Pancreas (tissue), 10 donors: ENCODE measurements at places on chromosomes 5 and 9. TPM values are rescaled to one million over a fixed set of nuclear protein-coding genes. Genes with fewer than 3 reads are reported as not detected.

Gene DRD1
- 0.04 TPM for polyA plus RNA-seq

Gene AFAP1L1
- 1.7 TPM for polyA plus RNA-seq

Gene FOXD4L4
- 0.08 TPM for polyA plus RNA-seq

Gene FGFR4
- polyA plus RNA-seq = 105 TPM

Gene FOXD4L6
- not detected for polyA plus RNA-seq

Gene STX17
- polyA plus RNA-seq = 4.0 TPM

Gene CCNO
- 16.2 TPM for polyA plus RNA-seq

Gene IFNA7
- polyA plus RNA-seq = not detected

Gene ADRA1B
- polyA plus RNA-seq = 0.11 TPM

Gene CNTFR
- 2.5 TPM for polyA plus RNA-seq

Gene DAB2
- 12.0 TPM for polyA plus RNA-seq

Gene DMAC1
- 8.0 TPM for polyA plus RNA-seq

Gene SPINK4
- polyA plus RNA-seq = 1.5 TPM

Gene LCN10
- polyA plus RNA-seq = 12.4 TPM

Gene FOXE1
- 0.16 TPM for polyA plus RNA-seq

Gene ENG
- 25.8 TPM for polyA plus RNA-seq

Gene SHOC1
- 0.07 TPM for polyA plus RNA-seq

Gene TERT
- polyA plus RNA-seq = not detected

Gene PDE6A
- polyA plus RNA-seq = not detected

Gene KIF24
- polyA plus RNA-seq = 0.52 TPM

Gene KDM3B
- 24.8 TPM for polyA plus RNA-seq

Gene UBAP2
- 11.8 TPM for polyA plus RNA-seq

Gene CAVIN4
- 0.09 TPM for polyA plus RNA-seq

Gene SPIN1
- 28.7 TPM for polyA plus RNA-seq

Gene SNAPC3
- 8.6 TPM for polyA plus RNA-seq

Gene RIGI
- polyA plus RNA-seq = 4.0 TPM

Gene IL9
- not detected for polyA plus RNA-seq

Gene CDH6
- polyA plus RNA-seq = 0.66 TPM

Gene SLC31A1
- polyA plus RNA-seq = 6.7 TPM

Gene GOLM1
- polyA plus RNA-seq = 25.9 TPM

Gene TMEM232
- 2.3 TPM for polyA plus RNA-seq

Gene SKP1
- polyA plus RNA-seq = 252 TPM

Gene LOX
- polyA plus RNA-seq = 0.65 TPM

Gene CDC20B
- not detected for polyA plus RNA-seq

Gene LHX2
- polyA plus RNA-seq = not detected

Gene PRRT1B
- 5.0 TPM for polyA plus RNA-seq

Gene TMEM174
- polyA plus RNA-seq = not detected

Gene CCDC152
- polyA plus RNA-seq = 0.27 TPM

Gene NR3C1
- polyA plus RNA-seq = 9.5 TPM

Gene COL15A1
- 7.0 TPM for polyA plus RNA-seq

Gene KLHL3
- polyA plus RNA-seq = 3.4 TPM

Gene STC2
- polyA plus RNA-seq = 6.1 TPM

Gene GMCL2
- polyA plus RNA-seq = not detected

Gene CHD1
- polyA plus RNA-seq = 20.7 TPM

Gene RAD23B
- polyA plus RNA-seq = 19.5 TPM
